Activated naive CD4-positive, alpha-beta T cell treated with anti-CD3 and anti-CD28 coated beads for 36 hours (primary cell): ENCODE measurements at places on chromosomes 16 and 17. TPM values are rescaled to one million over a fixed set of nuclear protein-coding genes. Genes with fewer than 3 reads are reported as not detected.

The MYH3 gene
- total RNA-seq: 3.1 TPM

- no peak for DNase-seq
Measured at GRCh38 chr16:87701078-87701460, 64.7 kb downstream of the KLHDC4 start.

- peak; percentile 63 for DNase-seq
Measured at GRCh38 chr17:59607817-59608403, 11.8 kb upstream of the CLTC start.

- no peak for DNase-seq
Measured at GRCh38 chr16:11315510-11315909, 29.7 kb upstream of the RMI2 start.

GRCh38 chr16:84033251-84034195, 9.1 kb downstream of the SLC38A8 start:
- no peak for DNase-seq

- DNase-seq: no peak
Measured at GRCh38 chr16:35146031-35146710, 1686.8 kb downstream of the TP53TG3F start.

GRCh38 chr16:91484-91883, 13.5 kb downstream of the MPG start:
- no peak for DNase-seq
